ENCODE measurements at places on chromosomes 7 and 10.
A peak's percentile ranks its signal among the peaks of the same experiment; 100 is the strongest.

DNA sequence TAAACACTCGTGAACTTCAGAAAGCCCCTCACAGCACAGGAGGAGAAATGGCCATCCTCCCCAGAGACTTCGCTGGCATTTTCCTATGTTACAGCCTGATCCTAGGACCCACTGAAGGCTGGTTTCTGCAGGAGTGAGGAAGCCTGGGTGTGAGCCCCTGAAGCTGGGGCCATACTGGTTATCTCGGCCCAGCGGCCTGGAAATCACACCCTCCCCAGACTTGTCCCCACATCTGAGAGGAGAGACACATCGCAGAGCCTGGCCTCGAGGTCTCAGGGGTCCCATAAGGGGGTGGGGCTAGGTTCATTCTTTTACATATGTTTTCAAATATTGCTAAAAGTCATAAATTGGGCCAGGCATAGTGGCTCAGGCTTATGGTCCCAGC, 17.5 kb upstream of the RET start:
- no peak for DNase-seq

GRCh38 chr10:47164126-47164799, 135.7 kb upstream of the GDF10 start:
- peak; percentile 73 for DNase-seq

DNA sequence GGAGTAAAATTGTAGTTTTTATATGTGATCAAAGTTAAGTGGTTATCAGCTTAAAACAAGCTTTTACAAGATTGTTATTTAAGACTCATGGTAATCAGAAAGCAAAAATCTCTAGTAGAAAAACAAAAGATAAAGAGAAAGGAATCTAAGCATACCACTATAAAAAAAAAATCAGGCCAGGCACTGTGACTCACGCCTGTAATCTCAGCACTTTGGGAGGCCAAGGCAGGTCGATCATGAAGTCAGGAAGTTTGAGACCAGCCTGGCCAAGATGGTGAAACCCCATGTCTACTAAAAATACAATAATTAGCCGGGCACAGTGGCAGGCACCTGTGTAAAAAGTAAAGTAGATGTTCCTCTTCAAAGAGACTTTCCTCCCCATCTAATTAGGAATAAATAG, 265.9 kb upstream of the NRP1 start:
- DNase-seq = peak; percentile 16

GRCh38 chr7:156994417-156994816, 16.0 kb downstream of the MNX1 start:
- DNase-seq = no peak

DNA sequence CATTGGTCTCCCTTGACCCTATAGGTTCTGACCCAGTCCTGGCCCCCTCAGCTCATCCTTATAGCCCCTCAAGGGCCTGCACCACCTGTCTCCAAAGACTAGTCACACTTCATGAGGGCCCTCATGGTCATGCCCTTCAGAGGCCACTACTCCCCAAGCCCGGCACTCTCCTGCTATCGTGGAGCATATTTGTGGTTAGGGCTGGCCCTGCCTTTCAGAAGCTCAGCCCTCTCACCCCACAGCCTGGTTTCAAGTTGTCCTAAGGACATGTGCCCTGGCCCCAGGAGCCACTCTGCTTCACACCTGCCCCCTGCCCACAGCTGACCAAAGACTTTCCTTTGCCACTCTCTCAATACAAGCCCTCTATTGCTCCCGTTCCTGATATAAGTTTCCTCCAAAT, 60.3 kb upstream of the LBX1 start:
- no peak for DNase-seq

GRCh38 chr10:71213127-71213621, 804 bp downstream of the UNC5B start:
- DNase-seq = peak; percentile 81

DNA sequence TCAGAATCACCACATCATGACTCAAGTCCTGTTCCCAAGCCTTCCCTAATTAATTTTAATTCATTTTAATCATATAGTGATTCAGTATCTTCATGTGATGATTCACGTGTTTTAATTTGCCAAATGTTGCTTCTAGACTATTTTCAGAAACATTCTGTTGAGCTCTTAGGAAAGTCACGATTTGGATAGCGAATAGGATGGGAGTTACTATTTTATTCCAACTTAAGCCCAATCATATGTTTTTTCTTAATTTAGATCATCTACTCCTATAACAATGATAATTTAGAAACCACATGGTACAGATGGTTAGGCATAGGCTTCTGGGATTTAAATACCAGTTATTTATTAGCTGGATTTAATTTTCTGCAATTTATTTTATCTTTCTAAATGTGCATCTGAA, 49.1 kb downstream of the RAPGEF5 start:
- DNase-seq = no peak

All from foreskin keratinocyte (primary cell).